T follicular helper cell (primary cell): ENCODE measurements at places on chromosomes 4 and X.

GRCh38 chr4:72714482-72715279, 145.7 kb upstream of the ADAMTS3 start:
- DNase-seq, result no peak

DNA sequence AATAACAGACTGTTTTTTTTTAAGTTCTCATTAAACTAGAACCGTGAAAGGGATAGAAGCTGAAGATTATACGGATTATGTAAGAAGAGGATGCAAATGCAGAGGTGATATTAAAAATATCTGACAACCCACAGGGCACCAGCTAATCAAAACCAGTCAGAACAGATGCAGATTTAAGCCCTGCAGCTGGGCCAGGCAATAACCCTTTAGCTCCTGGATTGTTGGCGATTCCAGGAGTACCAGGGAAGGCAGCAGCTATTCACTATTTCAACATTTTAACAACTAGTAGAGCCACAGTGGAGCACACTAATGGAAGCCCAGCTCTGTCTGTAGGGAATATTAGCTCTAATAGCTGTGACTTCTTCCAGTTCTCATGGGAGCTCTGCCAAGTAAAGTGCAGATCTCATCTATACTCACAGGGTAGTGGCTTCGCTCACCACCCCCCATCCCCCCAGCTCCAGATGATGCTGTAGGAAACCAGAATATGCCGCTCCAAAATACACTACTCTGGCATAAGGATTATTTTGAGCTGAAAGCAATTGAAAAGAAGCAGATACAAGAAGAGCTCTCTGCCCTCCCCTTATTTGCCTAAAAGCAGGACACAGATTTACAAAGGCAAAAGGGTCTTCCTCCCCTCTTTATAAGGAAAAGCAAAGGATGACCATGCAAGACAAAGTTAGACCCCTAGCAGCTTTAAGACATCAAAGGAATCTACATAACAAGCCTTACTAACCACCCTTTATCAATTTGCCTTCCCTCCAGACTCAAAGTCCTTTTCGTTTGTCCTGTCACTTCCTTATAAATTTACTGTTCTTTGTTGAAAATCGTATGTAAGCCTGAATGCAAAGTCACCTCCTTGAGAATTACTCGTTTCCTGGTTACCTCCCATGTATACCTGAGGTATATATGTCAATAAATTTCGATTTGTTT, 13.7 kb downstream of the SCD5 start:
- no peak for DNase-seq

DNA sequence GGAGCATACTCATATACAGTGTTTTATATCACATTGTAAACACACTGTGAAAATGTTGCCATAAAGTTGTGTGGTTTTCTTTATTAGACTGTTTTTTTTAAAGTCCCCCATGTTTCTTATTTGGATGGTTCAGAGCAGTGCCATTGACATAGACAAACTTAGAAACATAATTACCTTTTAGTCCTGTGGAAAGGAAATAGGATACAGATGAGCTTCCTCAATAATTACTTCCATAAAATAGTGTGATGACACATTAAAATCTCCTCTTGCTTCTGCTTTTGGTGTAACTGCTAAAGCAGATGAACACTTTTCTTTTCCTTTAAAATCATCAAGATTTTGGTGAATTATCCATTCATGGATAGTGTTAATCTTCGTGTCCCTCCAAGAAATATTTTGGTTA, 52.9 kb upstream of the LIMCH1 start:
- no peak for DNase-seq

DNA sequence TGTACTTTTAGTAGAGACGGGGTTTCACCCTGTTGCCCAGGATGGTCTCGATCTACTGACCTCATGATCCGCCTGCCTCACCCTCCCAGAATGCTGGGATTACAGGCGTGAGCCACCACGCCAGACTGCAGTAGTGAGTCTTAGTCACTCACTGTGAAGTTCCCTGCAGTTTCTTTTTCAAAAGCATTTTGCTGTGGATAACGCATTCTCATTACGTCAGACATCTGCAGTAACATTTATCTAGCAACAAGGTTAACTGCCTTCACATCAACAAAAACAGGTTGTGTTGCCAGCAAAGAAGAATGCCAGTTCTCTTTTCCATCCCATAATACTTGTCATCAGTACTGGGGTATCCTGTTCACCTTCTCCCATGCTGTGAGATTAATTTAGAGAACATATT, 164.6 kb downstream of the DHRSX start:
- DNase-seq, result no peak

DNA sequence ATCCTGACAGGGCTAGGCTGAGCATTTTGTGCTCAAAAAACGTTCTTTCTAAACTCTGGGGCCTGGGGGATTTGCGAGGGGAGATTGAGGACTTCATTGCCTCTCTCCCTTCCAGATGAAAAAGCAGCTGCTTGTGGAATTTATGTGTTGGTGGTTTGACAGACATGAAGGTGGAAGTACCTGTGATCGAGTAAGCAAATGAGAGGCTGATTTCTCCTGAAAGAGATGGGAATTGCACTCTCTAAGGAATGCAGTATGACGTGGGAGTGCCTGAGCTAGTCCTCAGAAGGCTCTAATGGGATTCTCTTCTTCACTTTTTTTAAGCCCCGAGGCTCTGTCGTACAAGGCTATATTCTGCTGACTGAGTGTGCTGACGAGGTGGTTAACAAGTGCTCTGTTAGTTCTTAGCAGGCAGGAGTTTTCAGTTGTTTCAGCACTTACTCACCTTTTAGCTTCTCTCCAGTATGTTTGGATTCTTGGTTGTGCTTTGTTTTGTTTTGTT, 426.8 kb upstream of the CNKSR2 start:
- no peak for DNase-seq

GRCh38 chr4:82380344-82380743, 6.6 kb upstream of the HNRNPD start:
- no peak for DNase-seq
